ENCODE measurements at places on chromosomes 16 and 17.

- DNase-seq = no peak
Measured at GRCh38 chr17:6455321-6455705, 11.1 kb downstream of the PIMREG start.

DNA sequence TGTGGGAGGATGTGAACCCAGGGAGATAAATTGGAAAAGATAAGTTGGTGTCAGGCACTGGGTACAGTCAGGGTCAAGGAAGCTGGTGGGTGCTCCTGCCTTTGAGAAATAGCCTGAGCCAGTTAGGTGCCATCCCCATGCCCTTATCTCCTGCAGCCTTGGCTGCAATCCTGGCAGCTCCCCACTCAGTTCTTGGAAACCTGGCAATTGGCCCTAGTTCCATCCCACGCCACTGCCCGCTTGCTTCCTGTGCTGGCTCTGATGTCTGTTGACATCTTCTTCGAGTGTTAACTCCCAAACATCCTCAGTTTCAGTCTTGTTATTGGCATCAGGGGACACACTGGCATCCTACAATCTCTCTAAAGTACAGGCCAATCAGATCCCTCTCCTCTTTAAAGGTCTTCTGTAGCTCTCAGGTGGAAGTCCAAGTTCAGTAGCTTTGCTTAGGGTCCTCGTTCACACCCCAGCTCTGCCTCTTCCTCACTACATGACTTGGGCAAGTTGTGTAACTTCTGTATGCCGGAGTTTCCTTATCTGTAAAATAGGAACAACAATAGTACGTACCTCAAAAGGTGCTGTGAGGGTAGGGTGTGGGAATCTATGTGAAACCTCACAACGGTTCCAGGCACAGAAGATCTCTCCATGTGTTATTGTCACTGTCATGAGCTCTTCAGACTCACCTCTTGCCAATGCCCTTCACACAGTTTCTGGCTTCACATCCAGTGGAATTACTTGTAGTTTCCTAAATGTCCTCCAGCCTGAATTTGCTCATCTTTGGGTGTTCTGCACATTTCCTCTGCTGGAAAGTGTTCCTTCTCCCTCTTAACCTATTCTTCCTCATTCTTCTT, 13.5 kb upstream of the PRKAR1A start:
- DNase-seq = no peak

GRCh38 chr16:19698480-19699465, 19.3 kb downstream of the KNOP1 start:
- DNase-seq = no peak

DNA sequence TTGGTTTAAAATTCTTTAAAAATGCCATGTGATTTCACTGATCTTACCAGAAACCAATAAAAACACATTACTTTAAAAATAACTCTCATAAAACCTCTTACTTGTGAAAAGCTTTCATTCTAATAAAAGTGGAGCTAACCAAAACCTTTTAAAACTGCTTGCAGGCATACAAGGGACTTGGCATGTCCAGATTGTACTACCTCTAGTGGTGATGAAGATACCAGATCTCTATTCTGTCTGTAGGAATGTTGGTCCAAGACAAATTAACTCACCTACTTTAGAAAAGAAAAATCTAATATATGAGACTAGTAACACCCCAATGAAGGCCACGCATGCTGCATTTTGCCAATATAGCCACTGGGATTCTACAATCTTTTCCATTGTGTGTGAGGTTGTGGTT, 151.0 kb upstream of the SALL1 start:
- DNase-seq = no peak

DNA sequence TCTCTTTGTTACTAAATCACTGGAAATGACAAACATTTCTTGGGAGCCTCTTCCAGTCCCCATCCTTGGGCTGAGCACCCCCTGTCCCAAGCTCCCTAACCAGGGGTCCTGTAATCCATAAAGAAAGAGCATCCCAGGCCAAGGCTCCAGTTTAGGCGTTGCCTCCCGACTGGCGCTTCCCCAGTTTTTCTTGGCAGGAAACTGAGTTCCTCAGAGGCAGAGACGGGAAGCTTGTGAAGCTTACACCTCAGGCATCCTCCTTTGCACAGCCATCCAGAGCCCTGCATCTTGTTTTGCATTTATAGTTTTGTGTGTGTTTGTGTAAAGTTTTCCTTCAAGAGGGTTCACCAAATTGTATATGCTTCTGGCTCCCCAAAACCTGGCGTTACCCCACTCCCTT, 7.1 kb downstream of the COPZ2 start:
- DNase-seq = peak; percentile 54

DNA sequence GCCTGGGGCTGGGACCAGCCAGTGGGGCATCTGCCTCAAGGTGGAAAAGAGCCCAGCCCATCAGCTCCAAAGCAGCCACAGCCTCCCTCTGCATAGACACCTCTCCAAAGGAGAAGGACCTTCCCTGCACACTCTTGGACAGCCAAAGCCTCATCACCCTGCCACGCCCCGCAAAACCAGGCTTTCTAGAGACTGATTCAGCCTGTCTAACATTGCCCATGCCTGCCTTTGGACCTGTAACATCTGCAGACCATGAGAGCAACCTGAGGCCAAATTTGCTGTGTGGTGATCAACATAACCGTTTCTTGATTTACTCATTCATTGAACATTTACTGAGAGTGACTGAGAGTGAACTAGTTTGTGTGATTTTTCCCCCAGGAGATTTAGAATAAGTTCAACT, 219.7 kb upstream of the HSBP1 start:
- no peak for DNase-seq

DNA sequence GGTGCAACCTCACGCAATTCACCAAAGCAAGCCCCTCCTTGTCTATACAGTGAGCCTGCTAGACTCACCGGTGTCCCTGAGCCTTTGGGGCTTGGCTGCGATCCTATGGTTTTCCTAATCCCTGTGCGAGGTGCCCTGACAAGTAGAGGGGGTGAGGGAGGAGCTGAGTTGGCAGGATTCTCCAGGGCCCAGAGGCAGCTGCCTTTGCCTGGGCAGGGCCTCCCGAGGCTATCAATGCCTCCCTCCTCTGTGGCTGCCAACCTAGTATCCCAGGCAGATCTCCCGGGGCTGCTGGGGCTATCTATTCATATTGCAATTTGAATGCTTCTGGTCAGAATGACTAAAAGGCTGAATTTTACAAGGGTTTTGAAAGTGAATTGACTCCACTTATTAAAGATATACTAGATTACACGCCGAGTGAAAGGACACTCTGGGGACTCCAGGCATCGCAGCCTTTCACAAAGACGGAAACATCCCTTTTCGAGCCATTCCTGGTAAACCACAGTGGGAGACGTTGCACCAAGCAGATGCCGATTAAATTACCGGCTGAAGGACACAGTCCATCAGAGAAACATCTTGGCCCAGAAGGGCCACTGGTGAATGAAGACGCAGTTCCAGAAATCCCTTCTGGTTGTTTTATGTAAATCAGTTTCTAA, 11.3 kb upstream of the PITPNM3 start:
- peak; percentile 57 for DNase-seq

- no peak for DNase-seq
Measured at GRCh38 chr16:81688182-81688581, 90.9 kb upstream of the PLCG2 start.

GRCh38 chr16:85851034-85851785, 47.8 kb upstream of the IRF8 start:
- DNase-seq = no peak

DNA sequence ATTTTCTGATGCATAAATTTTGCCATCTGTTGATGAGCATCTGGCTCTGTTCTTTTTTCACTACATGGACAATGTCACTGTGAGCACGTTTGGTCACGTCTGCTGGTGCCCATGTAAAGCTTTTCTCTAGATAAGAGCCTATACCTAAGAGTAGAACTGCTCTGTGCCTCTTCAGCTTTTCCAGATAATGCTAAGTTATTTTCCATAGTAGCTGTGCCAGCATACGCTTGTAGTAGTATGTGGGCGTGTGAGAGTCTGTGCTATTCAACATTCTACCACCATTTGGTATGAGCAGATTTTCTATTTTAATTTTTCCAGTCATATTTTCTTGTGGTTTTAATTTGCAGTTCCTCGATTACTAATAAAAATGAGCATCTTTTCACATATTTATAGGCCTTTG, 33.2 kb downstream of the VPS35L start:
- DNase-seq = no peak

DNA sequence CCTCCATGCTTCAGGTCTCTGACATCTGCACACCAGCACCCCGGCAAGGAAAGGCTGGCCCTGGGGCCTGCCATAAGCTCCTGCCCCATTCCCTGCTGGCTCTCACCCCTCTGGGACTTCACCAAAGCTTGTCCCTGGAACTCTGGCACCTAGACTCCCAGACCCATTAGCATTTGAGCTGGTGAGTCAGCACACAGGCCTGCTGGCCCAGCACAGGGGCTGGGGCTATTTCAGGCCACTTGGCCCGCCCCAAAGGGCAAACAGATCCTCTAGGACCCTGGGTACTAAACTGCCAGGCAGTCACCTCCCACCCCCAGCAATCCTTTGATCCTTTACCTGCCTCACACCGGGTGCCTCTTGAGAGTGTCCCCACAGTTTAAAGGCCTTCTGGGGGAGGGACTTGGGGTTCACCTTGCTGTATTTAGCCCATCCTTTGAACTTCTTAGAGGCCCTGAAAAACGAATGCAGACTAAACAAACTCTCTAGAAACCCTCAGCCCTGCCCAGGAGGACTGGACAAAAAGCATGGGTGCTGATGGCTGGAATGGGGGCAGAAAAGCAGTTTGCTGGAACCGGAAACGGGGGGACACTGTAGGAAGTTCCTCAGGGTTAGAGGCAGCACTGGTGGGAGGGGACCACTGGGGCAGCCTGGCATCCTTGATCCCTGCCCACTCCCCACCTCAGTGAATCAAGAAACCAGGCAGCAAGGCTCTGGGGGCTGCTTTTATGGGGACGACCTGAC, 3.2 kb upstream of the SAMD14 start:
- DNase-seq = peak; percentile 61

- no peak for DNase-seq
Measured at GRCh38 chr17:51912939-51913338, 245.6 kb downstream of the CA10 start.

DNA sequence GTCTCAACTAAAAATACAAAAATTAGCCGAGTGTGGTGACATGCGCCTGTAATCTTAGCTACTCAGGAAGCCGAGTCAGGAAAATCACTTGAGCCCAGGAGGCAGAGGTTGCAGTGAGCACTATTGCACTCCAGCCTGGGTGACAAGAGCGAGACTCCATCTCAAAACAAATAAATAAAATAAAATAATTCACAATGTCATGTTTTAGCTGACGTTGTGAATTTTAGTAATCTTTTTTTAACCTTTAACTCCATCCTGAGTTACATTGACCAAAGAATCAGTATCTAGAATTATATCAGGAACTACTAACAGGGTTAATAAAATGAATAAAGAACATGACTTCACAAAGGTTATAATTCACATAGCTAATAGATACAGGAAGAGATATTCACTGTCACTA, 5.9 kb downstream of the RBL2 start:
- no peak for DNase-seq

DNA sequence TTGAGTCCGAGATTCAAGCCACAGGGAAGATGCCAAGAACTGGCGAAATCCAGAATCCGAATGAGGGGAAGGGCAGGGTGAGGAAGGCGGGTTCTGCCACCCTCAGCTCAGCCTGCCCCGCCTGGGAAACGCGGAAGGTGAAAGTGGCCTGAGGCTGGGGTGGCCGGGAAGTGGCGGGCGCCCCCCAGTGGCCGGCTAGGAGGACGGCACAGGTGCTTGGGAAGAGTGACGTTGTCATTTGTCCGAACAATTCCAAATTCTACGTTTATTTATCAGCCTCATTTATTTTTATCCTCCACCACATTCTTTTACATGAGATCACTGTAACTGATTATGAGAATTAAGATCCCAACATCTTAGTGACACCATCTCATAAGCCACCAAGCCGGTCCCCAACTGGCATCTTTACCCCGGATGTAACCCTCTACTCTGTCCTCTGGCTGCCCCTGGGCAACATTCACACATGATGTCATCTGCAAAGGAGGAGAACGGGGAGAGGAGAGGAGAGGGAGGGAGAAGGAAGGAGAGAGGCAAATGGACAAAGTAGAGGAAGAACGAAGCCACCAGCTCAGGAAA, 21.3 kb downstream of the SRCIN1 start:
- peak; percentile 44 for DNase-seq

- DNase-seq = no peak
Measured at GRCh38 chr16:55912022-55912421, 36.8 kb upstream of the CES5A start.

GRCh38 chr17:13030459-13031300, 12.9 kb upstream of the ELAC2 start:
- peak; percentile 76 for DNase-seq

DNA sequence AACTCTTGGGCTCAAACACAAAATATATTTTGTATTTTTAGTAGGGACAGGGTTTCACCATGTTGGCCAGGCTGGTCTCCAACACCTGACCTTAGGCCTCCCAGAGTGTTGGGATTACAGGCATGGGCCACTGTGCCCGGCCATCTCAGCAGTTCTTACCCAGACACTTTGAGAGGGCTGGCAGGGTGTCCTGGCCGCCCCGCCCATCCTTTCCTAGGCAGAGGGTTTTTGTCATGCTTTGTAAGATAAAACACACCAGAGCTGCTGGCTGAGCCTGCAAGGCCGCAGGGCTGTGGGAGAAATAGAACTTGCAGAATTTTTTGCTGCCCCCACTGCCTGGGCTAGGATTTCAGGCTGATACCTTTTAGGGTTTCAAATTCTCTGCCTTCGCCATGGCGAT, 8.7 kb downstream of the PPL start:
- DNase-seq = no peak

- DNase-seq = peak; percentile 69
Measured at GRCh38 chr16:87233928-87234327, 83.3 kb downstream of the C16orf95 start.

DNA sequence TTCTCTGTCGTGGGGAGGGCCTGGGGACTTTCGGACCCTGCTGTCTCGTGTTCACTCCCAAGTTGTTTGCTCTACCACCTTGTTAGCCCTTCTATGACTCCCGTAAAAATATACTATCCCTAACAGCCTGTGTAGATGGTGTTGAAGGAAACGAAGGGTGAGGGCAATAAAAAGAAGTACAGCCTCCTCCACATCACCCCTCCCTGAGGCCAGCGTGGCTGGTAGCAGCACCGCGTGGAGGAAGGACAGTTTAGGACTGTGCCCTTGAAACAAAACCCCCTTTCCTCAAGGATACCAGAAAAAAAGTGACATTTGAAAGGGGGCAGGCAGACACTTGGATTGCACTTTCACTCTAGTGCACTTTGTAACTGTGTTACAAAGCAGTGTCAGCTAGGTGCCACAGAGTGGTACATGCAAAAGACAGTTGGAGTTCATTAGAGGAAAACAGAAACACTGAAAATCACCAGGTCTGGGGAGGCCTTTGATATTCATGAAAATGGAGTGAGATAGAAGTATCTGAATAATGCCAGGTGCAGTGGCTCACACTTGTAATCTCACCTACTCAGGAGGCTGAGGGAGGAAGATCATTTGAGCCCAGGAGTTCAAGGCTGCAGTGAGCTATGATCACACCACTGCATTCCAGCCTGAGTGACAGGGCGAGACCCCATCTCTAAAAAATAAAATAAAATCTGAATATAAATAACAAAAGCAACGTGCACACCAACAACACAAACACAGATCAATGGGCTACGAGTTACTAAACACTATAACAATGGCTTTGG, 53.8 kb downstream of the TBX4 start:
- DNase-seq = no peak

GRCh38 chr16:734981-735881, 5.6 kb downstream of the CIAO3 start:
- DNase-seq = no peak

GRCh38 chr17:37551788-37552187, 57.4 kb downstream of the SYNRG start:
- DNase-seq = no peak

Measured in fibroblast of skin of scalp (primary cell).